ENCODE measurements at places on chromosomes 2 and 18.

DNA sequence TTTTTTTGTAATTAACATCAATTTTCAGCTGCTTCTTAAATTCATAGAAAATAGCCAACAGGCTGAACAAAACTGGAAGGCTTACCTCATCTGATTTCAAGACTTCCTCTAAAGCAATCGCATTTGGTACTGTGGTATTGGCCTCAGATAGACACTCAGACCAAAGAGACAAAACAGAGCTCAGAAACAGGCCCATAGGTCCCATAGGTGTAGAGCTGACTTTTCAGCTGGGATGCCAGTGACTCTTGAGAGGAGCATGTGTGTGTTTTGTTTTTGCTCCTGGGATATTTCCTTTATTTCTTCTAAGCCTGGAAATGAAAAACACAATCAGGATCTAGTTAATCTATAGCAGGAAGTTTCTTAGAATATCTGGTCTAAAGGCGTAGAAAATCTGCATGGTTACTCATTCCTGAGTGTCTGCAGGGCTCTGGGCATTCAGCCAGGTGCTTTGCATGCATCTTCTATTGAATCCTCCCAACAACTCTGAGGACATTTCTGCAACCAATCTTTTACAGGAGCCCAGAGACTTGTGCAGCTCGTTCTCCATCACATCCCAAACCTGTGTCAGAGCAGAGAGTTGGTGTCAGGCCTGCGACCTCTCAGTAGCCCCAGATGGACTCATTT lies 190.8 kb downstream of the RTP5 start:
- no peak for DNase-seq

GRCh38 chr2:235021752-235022151 lies 69.9 kb downstream of the SH3BP4 start:
- no peak for DNase-seq

DNA sequence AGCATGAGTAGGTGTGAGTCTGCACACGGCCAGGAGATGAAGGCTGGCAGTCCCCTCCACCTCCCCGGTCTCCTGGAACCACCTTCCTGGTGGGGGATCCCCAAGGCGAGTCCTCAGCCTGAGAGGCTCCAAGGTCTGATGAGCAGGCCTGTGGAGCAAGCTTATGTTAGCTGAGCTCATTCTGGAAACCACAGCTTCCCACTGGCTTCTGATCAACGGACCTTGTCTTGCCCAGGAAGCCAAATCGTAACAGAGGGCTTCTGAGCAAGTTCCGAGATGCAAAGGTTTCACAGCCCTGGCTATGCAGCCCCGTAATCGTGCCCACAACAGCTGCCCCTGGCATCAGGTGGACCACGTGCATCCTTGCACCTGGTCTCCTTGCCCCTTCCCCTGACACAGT lies 28.8 kb upstream of the GPR55 start:
- no peak for DNase-seq

DNA sequence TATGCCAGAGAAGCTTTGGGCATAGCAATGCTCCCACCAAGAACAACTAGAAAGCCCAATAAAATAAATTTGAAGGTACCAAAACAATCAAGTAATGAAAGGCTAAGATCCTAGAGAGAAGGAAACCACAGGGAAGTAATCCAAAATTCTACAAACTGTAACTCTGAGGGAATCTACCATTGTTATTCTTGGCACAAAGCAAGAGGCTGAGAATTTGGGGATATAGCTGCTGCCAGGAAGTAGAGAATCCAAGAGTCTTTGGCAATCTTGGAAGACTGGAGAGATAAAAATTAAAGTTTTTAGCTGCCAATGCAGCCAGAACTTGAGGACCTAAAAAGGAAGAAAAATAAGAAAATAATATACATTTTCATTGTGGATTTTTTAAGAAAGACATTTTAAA lies 68.5 kb downstream of the PIGN start:
- DNase-seq = no peak

DNA sequence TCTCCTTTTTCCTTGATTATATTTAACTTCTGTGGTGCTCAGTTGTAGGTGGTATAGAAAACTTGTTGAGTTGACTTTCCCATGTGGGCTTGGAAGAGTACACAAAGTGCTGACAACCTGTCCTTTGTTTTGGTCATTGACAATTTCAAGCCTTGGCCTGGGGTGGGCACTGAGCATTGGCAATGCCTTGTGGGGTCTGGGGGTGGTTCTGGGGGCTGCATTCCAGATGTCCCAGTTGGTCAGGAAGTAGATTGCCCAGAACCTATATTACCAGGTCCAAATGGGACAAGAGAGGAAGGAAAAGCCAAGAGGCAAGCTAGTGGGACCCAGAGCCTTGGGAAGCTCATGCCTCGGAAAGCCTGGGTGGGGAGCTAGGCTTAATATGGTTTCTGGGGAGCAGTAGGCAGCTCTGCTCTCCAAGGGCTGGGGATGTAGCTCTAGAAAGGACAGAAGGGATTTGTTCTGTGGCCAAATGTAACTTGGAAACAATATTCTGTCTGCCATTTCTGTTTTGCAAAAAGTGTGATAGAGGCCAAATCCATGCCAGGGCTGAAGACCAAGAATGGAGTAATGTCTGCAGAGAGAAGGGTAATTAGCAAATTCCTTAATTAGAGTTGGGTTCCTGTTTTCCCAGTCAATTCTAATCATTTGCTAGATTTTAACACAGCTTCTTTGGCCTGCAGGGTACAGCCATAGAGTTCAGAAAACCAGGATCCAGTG lies 87.4 kb downstream of the SLC4A3 start:
- DNase-seq = no peak

- DNase-seq = no peak
Observed at GRCh38 chr18:2715990-2716389, 60.5 kb downstream of the SMCHD1 start.

All from stimulated activated CD8-positive, alpha-beta memory T cell treated with anti-CD3 and anti-CD28 coated beads, Interleukin-15, amount 100 ng/mL, for 24 hours (primary cell).